ENCODE measurements at places on chromosomes 13 and 19.

DNA sequence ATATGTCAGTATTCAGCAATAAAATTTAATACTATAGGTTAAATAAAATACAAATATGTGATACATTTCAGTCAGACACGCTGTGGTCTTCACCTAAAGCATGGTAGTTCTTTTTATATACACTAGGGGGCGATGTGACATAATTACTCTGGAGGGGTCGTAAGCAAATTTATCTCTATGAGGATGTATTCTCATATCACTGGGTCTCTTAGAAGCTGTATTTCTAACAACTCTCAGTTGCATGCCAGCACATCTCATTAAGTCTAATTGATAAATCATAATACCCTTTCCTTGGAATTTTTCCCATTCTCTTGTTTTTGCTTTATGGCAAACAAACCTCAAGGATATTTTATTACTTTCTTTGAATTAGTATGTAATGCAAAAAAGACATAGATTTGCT, 3.9 kb upstream of the PCDH17 start:
- peak; percentile 32 for DNase-seq

DNA sequence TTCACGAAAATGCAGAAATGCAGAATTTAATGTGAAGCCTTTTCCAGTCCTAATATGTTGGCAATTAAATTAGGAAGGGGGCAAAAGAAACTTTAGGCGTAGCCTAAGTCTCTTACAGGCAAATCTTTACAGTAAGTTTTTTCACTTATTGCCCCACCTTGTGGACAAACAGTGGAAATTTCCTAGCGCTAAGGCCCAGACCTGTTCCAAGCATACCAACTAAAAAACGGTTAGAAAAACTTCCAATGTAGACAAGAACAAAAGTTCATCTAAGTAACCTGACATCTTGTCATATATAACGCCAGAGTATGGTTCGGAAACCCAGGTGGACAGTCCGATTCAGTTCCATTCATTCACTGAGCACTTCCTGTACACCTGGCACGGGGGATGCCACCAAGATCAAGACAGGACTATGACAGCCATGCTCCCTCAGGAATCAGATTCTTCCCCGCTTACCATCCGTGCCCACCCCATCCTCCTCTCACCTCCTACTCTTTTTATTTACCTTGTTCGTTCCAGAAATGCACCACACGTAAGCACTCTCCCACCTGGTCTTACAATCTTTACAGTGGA, 4.9 kb downstream of the ZAR1L start:
- DNase-seq, result peak; percentile 54

DNA sequence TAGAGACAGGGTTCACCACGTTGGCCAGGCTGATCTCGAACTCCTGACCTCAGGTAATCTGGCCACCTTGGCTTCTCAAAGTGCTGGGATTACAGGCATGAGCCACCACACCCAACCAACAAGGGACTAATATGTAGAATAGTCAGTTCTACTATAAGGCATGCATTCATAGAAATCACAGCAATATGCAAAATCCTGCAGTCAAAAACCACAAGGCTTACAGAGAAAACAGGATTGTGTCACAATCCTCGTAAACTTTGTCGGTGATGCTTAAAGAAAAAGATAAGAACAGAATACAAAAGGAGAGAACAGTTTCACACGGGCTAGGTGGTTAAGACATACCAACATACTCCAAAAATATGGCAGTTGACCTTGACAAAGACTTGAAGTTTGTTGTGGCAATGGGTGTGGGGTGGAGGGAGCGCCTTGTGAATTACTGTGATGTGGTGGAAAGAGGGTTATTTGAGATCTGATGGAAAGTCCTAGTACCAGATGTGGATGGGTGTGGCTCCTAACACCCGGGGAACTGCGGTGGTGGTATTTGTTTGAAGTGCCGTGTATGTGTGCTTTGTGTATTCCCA, 12.4 kb downstream of the NOSIP start:
- DNase-seq, result no peak

DNA sequence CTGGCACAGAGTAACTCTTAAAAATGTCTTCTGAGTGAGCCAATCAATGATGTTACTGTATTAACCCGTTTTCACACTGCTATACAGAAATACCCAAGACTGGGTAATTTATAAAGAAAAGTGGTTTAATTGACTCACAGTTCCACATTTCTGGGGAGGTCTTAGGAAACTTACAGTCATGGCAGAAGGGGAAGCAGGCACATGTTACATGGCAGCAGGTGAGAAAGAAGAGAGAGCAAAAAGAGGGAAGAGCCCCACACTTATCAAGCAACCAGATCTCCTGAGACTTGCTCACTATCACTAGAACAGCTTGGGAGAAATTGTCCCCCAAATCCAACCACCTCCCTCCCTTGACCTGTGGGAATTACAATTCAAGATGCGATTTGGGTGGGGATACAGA, 97.6 kb upstream of the MIR17HG start:
- DNase-seq, result no peak

- DNase-seq, result no peak
These were observed 83.4 kb downstream of the GPC6 start for GRCh38 chr13:93309886-93310523.

DNA sequence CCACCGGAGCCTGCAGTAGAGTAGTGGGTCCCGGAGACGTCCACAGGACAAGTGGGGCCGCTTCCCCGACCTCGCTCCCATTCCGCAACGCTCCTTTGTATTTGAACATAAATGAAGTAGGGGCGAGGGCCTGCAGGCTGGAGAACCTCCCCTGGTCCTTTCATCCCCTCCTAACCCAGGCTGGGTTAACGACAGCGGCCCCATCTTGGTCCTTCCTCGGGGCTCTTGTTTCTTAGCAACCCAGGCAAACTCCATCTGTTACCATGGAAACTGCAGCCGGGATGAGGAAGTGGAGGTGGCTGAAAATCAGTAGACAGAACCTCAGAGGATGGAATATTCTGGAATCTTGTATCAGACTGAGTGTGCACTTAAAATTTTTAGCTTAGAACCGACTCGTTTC, 132.6 kb upstream of the USP29 start:
- no peak for DNase-seq

DNA sequence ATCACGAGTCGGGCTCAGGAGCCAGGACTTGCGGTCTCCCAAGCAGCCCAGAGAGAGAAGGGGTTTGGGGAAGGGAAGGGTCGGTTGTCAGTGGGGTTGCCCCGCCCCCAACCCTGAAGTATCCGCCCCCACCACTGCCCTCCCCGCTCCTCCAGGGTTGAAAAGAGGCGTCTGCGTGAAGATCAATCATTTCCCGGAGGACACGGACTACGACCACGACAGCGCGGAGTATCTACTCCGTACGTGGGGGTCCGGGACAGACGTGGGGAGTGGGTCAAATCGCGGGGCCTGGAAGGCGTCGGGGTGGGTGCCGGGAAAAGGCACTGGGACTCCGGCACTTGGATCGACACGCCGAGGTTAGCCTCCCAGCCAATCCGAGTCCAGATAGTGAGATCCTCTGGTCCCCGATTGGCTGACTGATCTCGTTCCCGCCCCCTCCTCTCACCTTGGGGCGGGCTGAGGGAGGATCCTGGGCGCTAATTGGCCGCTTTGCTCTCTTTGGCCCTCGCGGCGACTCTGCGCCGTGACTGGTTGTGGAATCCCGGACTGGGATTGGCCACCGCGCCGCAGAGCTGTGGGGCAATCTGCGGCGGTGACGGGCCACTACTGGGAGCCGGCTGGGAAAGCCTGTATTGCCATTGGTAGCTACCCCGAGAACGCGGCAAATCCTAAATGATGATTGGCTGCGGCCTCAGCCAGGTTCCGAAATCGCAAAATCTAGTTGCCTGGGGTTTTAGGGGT, 13.3 kb upstream of the CACNG6 start:
- no peak for DNase-seq

- DNase-seq, result no peak
These were observed 73.8 kb downstream of the GADD45B start for GRCh38 chr19:2549701-2550191.

DNA sequence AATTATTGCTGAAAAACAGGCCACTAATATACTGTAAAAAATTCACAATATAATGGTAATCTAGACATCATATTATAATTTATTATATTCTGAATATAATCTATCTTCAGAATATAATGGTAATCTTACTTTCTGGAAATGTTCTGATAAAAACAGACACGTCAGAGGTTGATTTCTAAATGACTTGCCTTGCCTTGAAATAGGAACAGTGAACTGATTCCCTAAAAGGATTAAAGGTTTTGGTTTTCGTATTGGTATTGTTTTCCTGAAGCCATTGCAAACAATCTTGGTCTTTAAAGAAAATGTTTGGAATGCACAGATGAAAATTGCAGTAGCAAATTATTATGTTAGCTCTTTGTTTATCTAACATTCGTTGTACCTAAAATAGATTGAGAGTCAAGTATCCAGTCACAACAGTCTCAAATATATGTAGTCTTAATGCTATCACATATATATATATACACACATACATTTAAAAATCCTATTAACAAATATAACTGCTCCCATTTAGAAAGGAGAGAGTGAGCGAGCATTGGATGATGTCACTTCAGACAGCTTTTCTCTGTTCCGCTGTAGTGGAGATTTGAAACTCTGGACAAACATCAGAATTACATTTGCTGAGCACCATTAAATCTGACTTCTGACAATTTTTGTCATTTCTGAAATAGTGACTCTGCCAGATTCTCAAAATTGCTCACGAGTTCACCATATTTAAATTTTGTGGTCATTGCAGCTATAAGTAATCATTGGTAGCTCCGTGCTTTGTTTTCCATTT, 1.7 kb downstream of the ITM2B start:
- no peak for DNase-seq

DNA sequence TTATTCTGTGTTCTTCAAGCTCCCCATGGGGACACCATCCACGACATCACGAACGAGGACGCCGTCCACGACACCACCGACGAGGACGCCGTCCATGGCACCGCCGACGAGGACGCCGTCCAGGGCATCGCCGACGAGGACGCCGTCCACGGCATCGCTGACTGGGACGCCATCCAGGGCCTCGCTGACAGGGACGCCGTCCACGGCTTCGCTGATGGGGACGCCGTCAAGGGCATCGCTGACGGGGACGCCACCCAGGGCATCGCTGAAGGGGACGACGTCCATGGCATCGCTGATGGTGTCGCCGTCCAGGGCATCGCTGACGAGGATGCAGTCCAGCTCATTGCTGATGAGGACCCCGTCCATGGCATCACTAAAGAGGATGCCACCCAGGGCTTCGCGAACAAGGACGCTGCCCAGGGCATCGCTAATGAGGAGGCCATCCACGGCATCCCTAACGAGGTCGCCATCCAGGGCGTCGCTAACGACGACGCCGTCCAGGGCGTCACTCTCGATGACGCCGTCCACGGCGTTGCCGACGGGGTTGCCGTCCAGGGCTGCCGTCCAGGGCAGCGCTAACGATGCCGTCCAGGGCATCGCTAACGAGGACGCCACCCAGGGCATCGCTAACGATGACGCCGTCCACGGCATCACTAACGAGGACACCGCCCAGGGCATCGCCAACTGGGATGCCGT, 949.2 kb downstream of the TUBA3C start:
- DNase-seq, result no peak

DNA sequence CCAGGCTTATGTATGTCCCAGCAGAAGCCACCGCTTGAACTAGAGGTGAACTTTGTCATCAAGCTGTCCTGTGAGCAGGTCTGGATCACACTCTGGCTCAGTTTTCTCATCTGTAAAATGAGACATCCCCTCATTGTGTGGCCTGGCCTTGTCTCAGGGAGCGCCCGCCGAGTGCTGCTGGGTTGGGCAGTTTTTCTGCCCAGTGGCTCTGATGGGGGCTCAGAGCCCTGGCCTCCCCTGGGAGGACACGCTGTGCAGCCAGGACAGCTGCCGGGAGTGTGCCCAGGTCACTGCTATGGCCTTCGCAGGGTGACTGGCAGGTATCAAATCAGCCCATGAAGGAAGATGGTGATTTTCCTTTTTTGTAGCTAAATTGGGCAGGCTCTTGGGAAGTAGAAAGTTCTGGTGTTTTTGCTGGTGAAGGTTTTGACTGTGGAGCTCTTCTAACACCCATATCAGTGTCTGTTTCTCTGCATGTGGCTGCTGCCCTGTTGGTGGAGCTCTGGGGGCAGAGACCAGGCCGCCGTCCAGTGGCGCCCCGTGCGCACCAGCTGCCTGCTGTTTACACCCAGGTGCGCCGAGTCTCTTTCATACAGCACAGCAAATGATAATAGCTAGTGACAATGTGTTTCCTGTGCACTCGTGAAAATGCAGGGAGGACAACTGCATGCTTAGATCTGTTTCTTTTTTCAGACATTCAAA, 40.8 kb downstream of the SLC7A9 start:
- peak; percentile 59 for DNase-seq

DNA sequence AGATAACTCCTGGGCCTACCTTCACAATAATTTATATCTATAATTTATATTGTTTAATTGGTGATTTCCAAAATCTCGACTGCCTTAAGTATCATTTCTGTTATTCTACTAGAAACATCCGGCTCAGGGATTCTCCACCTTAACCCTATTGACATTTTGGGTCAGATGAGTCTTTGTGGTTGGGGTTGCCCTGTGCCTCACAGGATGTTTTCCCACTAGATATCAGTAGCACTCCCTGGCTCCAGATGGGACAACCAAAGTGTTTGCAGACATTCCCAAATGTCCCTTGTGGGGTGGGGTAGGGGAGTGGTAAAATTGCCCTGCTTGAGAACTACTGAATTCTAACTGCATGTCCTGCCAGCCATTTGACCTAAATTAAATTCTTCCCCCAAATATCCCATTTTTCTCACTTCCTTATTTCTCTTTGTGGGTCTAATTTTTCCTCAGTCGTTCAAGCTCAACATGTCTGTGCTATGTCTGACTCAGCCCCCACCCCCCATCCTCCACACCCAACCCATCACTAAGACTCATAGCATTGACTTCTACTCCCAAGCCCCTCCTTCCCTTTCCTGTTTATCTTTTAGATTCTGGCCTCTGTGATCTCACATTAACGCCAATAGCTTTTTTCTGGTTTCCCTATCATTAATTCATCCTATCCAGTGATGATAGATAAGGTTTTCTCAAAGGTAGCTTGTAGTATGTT, 545.1 kb downstream of the EFNB2 start:
- DNase-seq, result no peak

GRCh38 chr13:109985871-109986450, 199.6 kb upstream of the IRS2 start:
- DNase-seq, result no peak

- no peak for DNase-seq
These were observed 44.8 kb downstream of the CCDC70 start for GRCh38 chr13:51906581-51906980.

GRCh38 chr13:111940892-111941291, 126.1 kb upstream of the SOX1 start:
- DNase-seq, result no peak

DNA sequence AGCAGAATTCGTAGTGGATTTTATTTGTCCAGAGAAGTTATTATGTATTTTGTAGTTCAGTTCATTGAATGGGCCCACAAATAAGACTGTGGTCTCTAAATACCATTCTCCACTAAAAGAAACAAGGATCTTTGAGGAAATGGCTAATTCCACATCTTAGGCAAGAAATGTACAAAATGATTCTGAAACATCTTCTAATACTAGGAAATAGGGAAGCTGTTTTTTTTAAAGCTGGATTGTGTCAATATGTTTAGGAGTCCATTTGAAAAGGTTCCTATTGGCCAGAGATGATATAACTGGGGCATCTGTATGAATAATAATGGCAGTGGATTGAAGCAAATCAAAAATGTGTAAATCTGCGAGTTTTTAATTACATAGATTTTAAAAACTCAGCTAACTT, 88.5 kb upstream of the SIAH3 start:
- DNase-seq, result no peak

GRCh38 chr13:24680258-24680920, at the start of gene ATP12A:
TSS of gene ATP12A (plus strand) at chr13:24680408. CDS start at chr13:24680744, 336 bp downstream.
- DNase-seq, result no peak
